ENCODE measurements at places on chromosomes 7 and 10.

- DNase-seq: no peak
These were observed 71.3 kb downstream of the HDAC9 start for GRCh38 chr7:18566829-18567228.

DNA sequence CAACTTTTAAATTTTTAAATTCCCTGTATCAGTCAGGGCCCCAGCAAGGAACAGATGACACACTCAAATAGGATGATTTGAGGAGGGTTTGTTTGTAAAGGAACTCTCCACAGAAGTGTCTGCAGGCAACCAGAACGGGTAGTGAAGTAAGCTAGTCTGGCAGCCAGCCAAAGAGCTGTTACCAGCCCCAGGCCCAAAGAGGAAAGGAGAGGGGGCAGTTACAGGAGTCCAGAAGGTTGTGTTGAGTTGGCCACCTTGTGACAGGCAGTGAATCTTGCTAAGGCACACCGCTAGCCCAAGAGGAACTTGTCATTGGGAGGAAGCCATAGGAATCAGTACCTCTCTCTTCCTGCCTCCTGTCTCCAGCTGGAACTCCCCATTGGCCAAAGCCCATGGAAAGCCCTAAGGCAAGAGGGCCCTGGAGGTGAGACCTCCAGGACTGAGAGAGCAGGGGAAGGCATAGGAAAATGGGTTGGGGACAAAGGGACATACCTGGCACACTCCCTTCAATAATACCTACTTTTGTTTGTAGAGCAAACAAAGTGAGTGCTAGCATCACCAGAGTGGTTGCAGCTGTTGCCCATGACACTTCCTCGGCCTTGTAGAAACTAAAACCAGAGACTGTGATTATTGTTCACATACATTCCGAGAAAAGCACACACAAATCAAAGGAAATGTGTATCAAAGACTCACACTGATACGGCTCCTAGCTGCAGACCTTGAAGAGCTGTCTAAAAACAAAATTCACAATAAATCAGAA is 25.4 kb upstream of the GATAD1 start:
- DNase-seq: peak; percentile 58

- DNase-seq: no peak
These were observed 166.8 kb upstream of the TBX20 start for GRCh38 chr7:35420656-35421055.

DNA sequence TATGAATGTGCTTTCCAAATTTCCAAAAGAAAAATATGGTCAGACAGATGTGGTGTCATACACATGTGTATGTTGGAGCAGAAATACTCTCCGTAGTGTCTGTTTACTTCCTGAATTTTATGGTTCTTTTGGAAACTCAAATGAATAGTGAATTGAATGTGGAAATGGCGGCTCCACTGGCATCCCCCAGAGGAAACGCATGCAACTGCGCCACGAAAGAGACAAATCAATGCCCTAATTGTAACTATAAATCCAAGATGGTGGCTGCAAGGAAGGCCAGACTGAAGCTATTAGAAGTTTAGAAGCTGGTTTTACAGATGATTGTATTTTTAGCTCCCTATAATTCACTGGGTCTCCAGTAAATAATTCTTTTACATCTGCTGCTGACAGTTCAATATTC is 246.7 kb downstream of the FGFR2 start:
- DNase-seq: no peak

DNA sequence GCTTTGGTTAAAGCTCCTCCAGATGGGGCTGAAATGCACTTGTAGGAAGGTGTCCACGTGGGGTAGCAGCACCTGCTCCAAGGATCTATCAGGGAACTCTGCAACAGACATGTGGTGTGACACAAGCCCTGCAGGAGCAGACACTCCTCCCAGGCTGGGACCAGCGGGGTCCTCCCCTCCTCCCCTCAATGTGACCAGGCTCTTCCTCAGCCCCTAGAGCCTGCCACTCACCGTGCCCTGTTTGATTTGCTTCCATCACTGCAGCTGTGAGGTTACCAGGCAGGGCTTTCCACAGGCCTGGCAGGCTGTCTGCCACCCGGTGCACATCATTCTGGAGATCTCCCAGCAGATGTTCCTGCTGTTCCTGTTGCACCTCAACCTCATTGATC is 13.4 kb downstream of the MMRN2 start:
- no peak for DNase-seq

DNA sequence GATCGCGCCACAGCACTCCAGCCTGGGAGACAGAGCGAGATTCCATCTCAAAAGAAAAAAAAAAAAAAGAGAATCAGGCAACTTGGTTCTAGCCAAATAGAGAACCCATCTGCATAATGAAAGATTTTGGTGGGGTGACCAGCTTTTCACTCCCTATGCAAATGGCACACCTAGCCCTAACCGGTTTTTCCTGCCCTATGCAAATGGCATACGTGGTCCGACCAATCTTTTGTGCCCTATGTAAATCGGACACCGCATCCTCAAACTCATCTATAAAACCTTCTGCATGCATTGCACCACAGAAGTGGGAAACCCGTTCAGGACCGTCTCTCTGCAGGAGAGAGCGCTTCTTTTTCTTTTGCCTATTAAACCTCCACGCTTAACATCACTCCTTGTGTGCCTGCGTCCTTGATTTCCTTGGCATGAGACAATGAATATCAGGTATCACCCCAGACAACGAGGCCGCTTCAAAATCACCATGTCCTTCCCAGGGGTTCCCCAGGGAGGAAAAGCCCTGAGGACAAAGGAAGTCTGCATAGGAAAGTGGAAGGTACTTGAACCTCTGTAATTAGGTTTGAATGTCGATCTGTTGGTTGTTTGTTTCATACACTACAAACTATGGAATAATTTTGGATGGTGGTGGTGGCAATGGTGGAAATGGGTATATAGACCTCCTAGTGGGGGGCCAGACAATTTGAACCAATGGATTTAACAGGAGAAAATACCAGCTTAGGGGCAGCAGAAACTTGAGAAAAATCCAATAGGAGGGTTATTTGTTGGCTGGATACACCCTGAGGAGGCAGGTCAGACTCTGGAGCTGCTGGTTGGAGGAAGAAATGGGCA is 396.2 kb downstream of the TYW1 start:
- DNase-seq: no peak

DNA sequence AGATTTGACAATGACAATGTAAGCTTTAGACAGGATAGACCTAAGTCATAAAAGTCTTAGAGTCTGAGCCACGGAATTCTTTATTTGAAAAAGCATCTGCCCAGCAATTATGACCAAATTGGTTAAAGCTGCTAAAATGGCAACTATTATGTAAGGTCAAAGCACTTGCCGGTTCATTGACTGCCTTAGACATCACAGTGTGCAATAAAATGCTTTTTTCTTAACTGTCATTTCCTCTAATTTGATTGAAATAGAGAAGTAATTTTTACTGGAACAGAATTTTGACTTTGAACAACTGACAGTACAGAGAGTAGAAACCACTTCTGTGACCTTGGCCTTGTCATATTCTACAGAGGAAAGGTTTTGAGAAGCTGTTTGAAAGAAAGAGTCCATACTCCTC is 142.9 kb downstream of the THSD7A start:
- no peak for DNase-seq

DNA sequence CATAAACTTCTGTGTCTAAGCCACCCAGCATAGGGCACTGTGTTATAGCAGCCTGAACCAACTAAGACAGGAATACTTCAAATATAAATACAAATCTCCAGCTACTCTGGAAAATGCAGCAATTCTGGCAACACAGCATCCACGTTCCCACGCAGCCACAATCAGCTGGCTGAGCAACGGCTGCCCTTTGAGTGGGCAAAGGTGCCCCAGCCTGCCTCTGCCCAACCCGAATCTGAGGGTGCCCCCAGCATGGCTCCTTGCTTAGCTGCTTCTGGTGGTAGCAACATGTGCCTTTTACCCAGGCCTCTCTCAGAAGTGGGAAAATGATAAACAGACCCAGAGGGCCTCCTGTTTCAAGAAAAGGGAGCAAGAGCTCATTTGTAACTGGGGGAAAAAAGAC is 12.0 kb downstream of the DRGX start:
- no peak for DNase-seq

GRCh38 chr7:32330602-32331001 is 159.6 kb downstream of the LSM5 start:
- DNase-seq: no peak

DNA sequence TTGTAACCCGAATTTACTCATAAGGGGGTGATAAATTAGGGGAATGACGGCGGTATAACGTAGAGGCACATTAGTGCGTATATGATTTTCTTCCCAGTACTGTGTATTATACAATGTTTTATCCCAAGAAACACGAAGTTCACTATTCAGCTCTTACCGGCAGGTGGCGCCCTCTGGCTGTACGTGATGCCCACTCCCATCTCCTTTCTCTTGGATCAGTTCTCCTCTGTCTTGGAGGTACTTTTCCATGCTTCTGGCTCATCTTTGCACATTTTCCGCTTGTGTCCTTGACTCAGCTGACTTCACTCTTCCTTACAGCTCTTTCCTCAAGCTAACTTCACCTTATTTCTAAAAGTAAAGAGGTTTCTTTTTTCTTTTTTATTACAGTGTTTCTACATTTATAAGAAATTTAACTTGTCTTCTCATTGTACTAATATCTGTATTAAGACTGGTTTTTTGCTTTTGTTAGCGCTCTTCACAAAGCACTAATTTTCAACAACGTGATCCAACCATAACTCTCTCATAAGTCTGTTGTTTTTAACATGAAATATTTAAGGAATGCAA is 21.3 kb downstream of the TMEM176B start:
- DNase-seq: peak; percentile 33

DNA sequence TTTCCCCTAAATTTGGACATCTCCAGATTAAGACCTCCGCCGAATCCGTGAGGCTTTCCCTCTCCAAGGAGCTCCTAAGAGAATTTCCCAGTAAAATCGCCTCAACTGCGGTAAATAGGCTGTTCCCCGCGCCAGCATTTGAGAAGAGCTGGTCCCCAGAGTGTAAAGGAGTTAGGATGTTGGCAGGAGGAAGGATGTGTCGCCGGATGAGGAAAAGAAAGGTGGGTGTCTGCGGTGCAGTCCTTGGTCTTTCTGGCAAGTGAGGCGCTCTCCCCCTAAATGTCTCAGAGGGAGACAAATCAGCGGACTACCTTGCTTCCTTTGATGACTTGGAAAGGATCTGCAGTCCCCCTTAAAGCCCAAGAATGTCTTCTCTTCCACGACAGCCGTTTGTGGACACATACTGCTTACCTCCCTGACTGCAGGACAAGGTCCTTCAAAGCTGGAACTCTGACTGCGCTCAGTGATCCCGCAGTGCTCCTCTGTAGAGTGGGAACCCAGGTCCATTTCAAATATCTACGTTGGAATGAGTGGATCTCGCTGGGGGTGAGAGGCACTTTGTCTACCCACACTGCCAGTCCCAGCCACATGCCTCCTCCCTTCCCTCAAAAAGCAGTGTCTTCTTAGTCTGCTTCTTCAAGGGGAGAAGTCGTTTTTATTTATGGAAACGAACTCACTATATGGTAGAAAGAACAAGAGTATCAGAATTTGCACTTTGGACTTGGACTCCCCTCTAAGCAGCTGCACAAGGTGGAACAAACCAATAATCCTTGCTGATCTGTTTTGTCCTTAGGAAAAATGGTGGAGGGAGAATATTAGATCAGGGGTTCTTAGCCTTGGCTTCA is 1.1 kb upstream of the DLG5 start:
- DNase-seq: no peak

GRCh38 chr10:19640566-19641263 is 175.5 kb upstream of the PLXDC2 start:
- DNase-seq: no peak

- DNase-seq: no peak
These were observed 4.8 kb downstream of the NHLRC2 start for GRCh38 chr10:113859261-113859660.

- DNase-seq: no peak
These were observed 18.0 kb downstream of the MAT1A start for GRCh38 chr10:80271416-80271815.

- no peak for DNase-seq
These were observed 11.2 kb downstream of the MIOS start for GRCh38 chr7:7577888-7578287.

DNA sequence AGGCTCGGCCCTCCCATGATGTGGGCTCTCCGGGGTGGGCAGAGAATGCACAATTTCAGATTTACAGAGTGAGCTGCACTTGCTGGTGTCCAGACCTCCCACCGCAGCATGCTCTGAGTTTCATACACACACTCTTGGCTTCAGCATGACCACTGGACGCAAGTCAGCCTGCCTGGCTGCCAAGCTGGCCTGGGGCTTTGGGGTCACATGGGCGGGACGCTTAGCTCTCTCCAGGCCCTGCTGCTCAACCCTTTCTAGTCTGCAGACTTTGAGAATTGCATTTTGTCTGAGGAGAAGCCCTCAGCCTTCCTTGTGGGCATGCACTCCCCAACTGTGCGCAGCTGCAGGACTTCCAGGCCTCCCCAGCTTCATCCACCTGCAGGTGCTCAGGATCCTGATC is 5.7 kb downstream of the CYP2E1 start:
- DNase-seq: no peak

DNA sequence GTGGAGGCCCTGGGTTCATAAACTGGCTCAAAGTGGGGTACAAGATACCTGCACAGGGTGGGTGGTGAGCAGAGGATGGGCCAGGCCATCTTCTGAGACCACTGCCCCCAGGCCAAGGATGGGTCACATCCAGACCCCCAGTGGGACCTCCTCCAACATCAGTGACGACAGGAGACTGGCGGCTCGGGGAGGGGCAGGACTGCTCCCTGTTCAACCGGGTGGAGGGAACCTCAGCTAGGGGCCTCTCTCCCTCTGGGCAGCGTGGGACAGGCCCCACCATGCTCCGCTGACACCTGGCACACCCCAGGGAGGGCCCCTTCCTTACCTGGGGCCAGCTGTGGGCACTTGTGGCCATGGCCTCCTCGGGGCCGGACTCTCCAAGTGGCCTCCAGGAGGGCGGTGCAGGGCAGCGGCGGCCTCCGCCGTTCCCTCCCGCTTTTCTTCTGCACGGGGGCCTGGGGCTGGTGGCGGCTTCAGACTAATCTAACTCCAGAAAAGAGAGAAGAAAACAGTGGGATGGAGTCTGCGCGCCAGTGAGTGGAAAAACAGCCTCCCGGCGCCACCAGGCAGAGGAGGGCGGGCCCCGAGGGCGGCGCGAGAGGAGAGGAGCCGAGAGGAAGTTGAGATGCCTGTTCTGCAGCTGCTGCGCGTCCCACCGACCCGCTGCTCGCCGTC is at the start of gene CALHM2:
Gene CALHM2, minus strand, starts transcription at position 540 of the 675 bp plus-strand sequence. CDS start 2,429 bp downstream, outside the sequence.
- DNase-seq: peak; percentile 74

DNA sequence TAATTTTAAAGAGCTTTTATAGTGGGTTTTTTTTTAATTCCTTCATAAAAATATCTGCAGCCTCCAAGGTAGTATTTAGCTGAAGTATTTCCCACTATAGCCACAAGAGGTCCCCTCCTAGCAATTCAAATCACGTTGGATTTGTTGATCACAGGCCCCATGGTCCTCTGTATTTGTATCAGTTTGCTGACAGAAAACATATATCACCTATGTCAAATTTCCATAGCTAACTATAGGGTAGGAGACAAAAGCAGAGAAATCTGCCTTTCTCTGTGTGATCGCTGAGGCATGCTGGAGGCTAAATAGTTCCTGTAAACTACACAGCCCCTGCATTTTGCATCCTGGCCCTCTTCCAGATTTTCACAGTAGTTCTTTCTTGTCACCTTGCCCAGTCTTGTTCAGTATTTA is 1.7 kb upstream of the CTNNA3 start:
- peak; percentile 49 for DNase-seq

GRCh38 chr10:86155054-86155921 is 211.3 kb downstream of the GRID1 start:
- DNase-seq: no peak

- DNase-seq: no peak
These were observed 202.9 kb downstream of the RPS24 start for GRCh38 chr10:78236416-78237015.
